COLO829 (cell line): ENCODE measurements at places on chromosomes 7 and 10.

DNA sequence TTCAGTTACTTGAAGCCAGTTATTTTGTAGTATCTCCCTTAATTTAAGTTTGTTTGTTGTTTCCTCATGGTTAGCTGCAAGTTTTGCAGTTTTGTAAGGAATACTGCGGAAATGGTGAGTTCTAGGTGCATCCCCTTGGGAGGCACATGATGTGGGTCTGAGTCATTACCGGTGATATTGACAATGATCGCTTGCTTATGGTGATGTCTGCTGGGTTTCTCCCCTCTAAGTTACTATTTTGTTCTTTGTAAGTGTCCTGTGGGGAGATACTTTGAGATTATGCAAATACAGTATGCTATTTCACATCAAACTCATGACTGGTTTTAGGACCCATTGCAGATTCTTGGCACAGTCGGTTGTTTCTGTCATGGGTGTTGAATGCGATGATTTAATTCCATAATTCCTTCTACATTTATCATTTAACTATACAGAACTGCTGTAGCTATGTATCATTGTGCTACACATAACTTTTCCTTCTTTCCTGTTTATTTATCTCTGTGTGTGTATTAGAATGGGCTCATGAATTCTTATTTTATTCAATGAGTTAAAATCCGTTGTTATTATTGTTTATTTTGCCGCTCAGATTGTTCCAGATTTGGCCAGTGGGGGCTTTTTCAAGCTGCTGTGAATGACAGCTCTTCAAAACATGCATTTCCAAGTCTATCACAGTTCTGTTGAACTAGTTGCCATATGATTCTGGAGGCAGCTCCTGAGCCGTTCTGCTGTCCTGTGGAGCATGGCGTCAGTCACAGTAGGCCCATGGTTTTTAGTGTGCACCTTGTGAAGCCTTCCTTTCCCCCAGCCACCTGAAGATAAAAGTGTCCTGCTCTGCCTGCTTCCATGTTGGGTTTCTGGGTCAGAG, 18.4 kb downstream of the TSPAN14 start:
- DNase-seq: peak; percentile 58

- DNase-seq: no peak
Observed at GRCh38 chr7:128880791-128881457, 18.3 kb downstream of the ATP6V1F start.

GRCh38 chr10:110699859-110700468, 55.8 kb downstream of the RBM20 start:
- no peak for DNase-seq

DNA sequence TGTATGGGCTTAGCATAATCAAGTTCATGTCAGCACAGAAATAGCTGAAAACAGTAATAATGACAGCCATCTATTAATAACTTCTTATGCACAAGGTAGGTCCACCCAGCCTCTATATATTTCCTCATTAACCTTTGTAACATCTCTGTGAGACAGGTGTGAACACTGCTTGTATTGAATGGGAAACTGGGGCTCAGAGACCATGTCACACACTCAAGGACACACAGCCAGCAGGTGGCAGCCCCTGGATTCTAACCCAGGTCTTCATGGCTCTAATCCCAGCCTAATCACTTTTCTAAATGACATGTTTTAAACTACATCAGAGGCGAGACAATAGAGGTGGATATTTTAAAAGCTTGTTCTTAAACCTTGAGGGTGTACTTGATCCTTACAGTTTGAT, 591.4 kb downstream of the PARD3 start:
- no peak for DNase-seq

GRCh38 chr7:83455612-83456011, 193.3 kb downstream of the SEMA3E start:
- no peak for DNase-seq

DNA sequence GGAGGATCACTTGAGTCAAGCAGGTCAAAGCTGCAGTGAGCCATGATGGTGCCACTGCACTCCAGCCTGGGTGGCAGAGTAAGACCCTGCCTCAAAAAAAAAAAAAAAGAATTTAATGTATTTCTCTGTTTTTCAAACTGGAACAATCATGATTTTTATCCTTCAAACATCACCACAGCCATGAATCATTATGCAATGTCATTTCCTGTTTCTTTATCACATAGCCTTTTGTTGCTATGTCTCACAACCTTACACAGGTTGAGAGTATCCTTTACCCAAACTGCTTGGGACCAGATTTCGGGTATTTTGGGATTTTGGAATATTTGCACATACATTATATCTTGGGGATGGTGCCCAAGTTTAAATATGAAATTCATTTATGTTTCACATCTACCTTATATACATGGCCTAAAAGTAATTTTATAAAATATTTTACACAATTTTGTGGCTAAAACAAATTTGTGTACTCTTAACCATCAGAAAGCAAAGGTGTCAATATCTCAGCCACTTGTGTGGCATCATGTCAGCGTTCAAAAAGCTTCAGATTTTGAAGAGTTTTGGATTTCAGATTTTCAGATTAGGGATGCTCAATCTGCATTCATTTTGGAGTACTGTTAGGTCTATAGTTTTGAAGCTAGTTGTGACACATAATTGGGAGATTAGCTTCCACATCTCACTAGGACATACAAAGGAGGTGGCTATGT, 8.2 kb downstream of the NT5C3A start:
- DNase-seq: peak; percentile 54

- DNase-seq: no peak
Observed at GRCh38 chr7:92523110-92523509, 5.2 kb downstream of the PEX1 start.

- DNase-seq: no peak
Observed at GRCh38 chr10:49649294-49649693, 30.2 kb upstream of the C10orf53 start.

GRCh38 chr10:76119036-76119435, 687.6 kb downstream of the LRMDA start:
- no peak for DNase-seq

- no peak for DNase-seq
Observed at GRCh38 chr10:131211146-131211545, 100.4 kb downstream of the TCERG1L start.

GRCh38 chr10:13860886-13861285, 274.1 kb downstream of the PRPF18 start:
- DNase-seq: no peak

DNA sequence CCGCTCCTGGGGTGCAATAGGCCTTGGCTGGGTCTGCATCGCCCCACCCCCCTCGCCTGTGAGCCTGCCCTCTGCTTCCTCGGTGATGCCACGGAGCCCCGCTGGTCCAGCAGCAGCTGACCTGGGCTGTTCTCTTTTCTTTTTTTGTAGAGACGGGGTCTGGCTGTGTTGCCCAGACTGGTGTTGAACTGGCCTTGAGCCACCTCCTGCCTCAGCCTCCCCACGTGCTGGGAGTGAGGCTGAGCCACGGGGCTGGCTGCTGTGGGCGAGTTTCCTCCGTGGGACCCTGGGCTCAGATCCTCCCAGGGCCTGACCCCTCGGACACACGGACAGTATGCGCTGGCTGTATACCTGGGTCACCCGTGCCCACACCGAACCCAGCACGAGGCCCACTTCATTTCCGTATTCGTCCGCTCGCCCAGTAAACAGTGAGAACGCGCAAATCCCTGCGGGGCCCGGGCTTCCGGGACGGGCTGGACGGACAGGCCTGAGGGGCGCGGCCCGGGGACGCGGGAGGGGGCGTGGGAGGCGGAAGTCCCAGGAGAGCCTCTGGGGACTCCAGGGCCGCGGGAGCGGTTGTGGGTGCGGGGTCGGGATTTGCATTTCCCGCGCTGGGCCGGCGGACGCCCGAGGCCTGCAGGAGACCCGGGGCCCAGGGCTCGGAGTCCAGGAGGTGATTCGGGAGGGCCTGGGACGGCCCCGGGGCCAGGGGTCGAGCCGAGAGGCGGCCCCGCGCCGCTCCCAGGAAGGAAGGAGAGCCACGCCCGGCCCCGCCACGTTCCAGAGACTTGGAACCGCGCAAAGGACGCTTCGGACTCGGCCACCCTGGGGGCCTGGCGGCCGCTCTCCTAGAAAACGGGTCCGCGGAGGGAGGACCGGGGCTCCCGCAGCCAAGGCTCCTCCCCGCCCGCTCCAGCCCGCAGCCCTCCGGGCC, 57.7 kb upstream of the DNAJB6 start:
- DNase-seq: no peak

DNA sequence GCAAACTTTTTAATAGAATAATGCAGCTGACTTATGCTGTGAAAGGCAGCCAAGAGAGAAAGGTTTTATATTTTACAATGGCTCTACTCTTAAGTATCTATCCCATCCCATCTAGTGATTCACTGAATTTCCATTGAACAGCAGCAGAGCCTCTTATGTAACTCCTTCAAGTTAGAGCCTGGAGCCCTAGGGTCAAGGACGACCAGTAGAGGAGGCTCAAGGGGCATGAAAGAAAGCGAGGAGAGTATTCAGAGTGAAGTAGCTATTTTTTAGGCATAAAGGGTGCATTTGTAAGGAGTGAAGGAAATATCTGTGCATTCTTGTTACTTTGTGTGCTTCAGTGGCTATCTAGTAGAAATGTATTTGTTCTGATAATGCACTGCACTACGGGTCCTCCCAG, 180.2 kb upstream of the TPK1 start:
- DNase-seq: peak; percentile 14

- DNase-seq: no peak
Observed at GRCh38 chr7:107836237-107837144, 33.5 kb upstream of the SLC26A3 start.

DNA sequence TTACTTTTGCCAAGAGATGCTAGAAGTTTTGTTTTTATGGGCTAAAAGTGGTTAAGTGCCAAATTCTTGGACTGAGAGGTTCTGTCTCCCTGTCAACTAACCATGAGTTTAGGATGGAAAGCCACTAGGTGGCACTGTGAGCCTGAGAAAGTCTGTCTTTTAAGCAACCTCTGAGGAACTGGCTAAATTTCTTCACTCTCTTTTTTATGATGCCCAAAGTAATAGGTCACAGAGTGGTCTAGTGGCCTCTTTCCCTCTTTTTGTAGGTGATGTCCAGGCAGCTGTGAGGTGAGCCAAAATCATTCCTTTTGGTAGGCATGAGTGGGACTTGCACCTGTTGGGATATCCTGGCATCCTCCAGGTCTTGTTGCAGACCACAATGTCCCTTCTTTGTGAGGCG, 56.8 kb downstream of the SND1 start:
- DNase-seq: peak; percentile 82

DNA sequence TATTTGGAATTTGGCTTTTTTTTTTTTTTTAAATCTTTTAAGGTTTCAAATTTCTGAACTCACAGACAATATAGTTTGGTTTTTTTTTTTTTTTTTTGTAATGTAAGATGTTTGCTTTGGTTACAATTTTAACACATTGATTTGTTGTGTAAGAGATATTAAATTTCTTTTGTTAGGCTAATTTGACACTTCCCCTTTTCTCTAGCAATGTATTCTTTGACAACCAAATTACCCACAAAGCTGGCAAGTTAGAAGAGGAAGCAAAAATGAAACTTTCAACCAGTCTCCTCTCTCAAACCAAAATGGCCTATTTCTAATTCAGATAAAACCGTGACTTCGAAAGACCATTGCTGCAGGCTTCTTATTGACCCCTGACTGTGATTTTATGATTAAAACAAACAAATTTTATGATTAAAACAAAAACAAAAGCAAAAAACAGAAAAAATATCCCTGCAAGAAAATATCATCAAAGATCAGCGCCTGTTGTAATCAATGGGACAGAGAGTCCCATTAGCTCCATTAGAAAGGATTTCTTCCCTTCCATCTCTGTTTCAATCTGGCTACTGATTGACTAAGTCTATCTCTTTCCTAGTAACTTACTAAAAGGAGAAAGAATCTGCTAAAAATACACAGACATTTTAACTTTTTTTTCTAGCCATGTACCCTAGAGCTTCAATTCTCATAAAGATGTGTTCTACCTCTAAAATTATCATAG, 489.2 kb downstream of the MDFIC start:
- no peak for DNase-seq

GRCh38 chr7:25359471-25360059, 131.3 kb upstream of the NPVF start:
- peak; percentile 36 for DNase-seq

DNA sequence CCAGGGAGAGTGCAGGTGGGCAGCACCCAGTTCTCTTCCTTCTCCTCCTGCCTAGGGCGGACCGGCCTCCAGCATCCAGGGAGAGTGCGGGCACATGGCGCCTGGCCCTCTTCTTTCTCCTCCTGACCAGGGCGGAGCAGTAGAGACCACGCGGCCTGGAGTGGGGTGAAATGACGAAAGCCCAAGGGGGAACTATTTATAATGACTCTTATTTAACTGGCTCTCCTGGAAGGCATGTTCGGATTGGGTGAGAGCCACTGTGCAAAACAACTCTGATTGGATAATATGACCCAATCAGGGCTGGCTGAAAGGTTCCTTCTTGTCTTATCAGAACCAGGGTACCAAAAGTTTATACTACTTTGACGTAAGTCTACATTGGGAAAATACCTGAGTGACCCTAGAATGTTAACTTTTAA, 63.1 kb downstream of the ZNF37A start:
- DNase-seq: no peak

GRCh38 chr10:135132-135600, at the start of gene ZMYND11:
Gene ZMYND11 (plus strand): TSS chr10:135455. CDS start chr10:180013, 44,558 bp downstream.
- no peak for DNase-seq

DNA sequence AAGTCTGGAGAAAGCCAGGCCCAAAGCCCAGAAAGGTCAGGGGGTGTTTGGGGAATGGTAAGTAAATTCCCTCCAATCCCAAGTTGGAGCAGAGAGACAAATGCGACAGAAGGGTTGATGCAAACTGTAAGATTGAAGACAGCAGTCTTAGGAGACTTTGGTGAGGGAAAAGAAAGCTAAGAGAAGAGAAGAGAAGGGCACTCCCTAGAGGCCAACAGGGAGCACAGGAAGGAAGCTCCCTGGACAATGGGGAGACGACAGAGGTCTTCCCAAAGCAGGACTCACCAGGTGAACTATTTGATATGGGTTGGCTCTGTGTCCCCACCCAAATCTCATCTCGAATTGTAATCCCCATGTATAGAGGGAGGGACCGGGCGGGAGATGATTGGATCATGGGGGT, 151.5 kb downstream of the KIF20B start:
- DNase-seq: no peak

GRCh38 chr7:100875356-100875751, 451 bp downstream of the SRRT start:
- DNase-seq: no peak

- DNase-seq: no peak
Observed at GRCh38 chr10:92761571-92761970, 71.8 kb downstream of the HHEX start.

GRCh38 chr10:78832281-78832680, 236.5 kb upstream of the ZMIZ1 start:
- no peak for DNase-seq
